CD4-positive, CD25-positive, alpha-beta regulatory T cell (primary cell): ENCODE measurements at places on chromosomes 3 and 15. TPM values are rescaled to one million over a fixed set of nuclear protein-coding genes. Genes with fewer than 3 reads are reported as not detected.

Gene CNOT10
- 33.4 TPM for total RNA-seq

Gene ZNF620
- total RNA-seq = 2.4 TPM

Gene TLR9
- total RNA-seq = 0.27 TPM

Gene WNT5A
- not detected for total RNA-seq

DNA sequence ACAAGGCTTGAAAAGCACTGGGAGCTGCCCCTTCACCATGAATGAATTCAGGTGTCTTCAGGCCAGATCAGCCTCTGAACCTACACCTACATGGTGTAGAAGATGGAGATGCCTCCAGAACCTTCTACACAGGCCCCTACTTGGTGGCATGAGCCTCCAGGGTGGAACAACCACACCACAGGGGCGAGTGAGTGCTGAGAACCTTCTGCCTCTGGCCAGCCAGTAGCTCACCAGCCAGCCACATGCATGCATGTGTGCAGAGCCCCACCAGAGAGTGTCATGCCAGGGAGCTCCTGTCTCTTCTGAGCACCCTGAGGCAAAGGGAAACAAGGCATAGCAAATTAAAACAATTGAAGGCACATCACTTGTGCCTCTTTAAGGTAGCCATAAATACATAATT is 161.8 kb upstream of the TOPAZ1 start:
- DNase-seq = no peak

GRCh38 chr15:81091889-81092558 is 42.0 kb upstream of the CFAP161 start:
- no peak for DNase-seq

DNA sequence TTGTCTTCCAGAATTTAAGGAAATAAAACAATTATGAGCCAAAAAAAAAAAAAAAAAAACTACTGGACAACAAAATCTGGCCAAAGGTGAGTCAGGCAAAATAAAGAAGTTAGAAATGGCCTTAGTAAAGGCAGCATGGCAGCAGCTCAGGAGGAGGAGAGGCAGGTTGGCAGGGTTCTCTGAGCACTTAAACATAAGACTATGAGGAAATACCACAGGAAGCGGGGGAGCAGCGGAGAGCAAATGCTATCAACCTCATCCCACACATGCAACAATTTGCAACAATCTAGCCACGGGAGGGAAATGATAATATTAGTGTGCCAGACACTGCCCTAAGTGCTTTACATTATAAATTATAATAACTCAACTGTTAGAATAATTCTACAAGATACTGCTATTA is 247.3 kb upstream of the NSMCE3 start:
- no peak for DNase-seq

DNA sequence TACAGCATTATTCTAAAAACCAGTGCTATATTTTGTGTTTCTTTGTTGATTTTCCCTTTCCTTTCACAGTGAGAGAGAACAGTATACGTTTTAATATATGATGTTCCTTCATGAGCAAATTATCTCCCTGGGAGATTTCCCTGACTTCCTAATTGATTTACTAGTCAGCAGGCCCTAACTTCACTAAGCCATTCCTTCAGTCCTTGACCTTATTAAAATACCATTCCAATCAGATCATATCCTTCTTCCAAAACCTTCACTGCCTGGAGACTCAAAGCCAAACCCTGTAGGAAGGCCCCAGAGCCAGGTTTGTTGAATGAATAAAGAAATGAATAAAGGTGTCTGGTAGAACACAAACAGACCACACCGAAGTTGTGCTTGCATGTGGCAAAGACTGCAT is 43.8 kb upstream of the ARHGEF3 start:
- no peak for DNase-seq

DNA sequence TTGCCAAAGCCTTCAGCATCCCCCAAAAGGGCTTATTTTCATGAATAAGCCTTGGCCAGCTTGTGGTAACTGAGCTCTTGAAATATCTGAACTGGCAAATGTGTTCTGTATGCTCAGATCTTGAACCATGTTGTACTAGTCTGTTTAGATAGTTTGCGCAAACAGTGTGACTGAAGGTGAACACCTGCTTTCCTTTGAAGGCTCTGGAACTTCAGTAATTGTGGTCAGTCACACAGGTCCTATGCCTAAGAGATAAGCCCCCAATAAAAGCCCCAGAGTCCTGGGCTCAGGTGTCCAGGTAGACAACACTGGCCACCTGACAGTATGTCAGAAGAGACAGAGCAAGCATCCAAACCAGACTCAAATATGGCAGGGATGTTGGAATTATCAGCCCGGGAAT is 5.4 kb downstream of the TUBGCP5 start:
- DNase-seq = no peak

- DNase-seq = no peak
Measured at GRCh38 chr3:143207338-143207961, 87.9 kb downstream of the CHST2 start.

DNA sequence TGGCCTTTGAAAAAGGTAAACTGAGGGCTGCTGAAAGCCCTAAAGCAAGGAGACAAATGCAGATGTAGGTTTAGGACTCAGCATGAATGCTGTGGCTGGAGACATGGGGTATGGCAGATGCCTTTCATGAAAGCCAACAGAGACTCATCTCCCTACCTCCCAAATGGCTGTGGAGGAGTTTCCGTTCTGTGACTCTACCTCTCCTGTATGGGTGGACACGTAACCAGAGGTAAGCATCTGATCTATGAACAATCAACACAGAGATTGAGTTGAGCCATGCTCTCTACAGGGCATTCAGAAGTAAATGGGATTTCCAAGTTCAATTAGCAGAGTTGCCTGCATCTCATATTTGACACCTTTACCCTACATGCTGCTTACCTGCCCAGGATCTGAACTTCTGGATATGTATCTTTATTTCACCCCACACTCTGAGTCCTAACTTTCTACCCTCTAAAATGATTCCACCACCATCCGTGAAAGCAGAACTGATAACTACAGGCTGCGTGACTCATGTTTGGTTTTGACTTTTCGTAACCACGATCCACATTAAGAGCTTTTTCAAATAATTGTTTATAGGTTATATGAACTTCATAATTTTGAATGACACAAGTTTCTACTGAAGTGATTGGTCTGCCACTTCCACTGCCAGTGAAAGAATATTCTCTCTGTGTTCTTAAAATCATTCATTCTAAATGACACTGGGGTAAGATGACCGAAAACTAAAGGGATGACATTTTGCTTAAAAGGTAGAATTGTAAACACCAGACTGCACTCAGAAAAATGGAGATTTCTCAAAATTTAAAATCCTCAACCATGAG is 1058.7 kb downstream of the FHIT start:
- DNase-seq = no peak

DNA sequence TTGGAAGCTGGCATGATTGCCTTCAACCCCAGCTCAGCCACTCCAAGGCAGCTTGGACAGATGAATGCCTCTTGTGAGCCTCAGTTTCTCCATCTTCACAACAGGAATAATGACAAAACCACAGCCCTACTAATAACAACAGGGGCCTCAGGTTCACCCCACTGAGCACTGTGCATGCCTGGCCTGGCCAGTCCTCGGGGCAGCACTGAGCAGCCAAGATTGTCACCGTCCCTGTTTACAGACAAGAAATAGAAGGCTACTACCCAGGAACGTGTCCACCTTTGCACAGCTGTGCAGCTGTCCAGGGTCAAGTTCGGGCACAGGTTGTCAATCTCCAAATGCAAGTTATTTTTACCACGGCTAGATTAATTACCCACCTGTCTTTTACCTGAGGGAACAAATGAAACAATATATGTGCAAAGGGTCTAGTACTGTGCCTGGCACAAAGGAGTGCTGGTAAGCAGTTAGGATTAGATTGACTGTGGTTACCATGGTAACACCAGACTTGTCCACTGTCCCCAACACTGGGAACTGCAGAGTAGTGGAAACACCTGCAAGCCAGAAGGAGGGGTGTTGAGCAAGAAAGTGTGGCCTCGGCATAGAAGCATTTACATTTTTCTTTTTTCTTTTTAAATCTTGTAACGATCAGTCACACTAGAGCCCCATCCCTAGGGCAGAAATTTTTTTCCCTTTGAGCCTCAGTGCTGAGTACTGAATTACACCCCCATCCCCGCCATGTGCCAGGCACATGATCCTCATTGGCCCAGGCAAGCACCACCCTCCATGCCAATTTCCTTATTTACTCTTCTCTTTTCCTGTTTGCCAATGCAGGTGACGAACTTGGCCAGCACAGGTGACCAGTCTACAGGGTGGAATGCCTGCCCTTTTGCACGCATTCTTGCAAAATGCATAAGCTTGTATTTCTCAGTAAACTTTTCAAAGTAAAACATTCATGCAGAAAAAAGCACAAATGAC is 66.3 kb upstream of the SLC6A6 start:
- DNase-seq = no peak

DNA sequence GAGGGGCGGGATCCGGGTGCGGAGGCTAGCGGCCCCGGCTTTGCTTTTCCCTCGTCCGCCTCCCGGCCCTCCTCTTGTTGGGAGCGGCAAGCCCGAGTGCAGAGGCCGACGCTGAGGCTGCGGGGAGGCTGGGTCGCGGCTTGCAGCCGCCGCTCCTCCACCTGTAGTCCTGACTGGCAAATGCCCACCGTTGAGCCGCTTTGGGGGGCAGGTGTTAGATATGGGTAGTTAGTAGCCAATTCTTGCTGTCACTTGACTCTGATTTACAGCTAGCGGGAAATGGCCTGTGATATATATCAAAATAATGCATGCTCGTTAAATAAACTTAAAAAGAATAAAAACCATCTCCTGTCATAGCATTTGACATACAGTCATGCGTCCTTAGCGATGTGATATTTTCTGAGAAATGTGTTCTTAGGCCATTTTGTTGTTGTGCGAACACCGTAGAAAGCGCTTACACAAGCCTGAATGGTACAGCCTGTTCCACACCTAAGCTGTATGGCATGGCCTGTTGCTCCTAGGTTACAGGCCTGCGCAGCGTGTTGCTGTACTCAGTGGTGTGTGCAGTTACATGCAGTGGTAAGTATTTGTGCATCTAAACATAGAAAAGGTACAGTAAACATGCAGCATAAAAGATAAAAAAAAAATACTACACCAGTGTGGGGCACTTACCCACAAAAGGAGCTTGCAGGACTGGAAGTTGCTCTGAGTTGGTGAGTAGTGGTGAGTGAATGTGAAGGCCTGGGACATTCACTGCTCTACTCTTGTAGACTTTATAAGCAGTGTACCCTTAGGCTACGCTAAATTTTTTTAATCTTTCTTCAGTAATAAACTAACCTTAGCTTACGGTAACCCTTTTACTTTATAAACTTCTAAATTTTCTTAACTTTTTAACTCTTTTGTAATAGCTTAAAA is 873 bp downstream of the CAPN7 start:
- DNase-seq = no peak

DNA sequence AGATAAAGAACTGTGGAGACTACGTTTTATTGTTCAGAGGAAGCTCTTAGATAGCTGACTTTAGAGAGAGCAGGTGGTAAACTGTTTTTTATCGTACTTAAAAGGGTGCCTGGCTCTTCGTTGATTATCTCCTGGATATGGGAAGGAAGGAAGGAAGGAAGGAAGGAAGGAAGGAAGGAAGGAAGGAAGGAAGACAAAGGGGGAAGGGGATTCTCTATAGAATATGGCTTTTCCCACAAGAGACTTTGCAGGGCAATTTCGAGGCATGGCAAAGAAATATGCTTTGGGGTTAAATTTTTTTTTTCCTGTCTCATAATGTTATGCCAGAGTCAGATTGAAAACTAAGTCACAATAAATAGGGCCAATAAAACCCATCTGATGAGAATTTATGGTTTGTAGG is 271.9 kb upstream of the POU1F1 start:
- no peak for DNase-seq

- DNase-seq = no peak
Measured at GRCh38 chr15:89910891-89911626, 1.7 kb downstream of the ARPIN start.

DNA sequence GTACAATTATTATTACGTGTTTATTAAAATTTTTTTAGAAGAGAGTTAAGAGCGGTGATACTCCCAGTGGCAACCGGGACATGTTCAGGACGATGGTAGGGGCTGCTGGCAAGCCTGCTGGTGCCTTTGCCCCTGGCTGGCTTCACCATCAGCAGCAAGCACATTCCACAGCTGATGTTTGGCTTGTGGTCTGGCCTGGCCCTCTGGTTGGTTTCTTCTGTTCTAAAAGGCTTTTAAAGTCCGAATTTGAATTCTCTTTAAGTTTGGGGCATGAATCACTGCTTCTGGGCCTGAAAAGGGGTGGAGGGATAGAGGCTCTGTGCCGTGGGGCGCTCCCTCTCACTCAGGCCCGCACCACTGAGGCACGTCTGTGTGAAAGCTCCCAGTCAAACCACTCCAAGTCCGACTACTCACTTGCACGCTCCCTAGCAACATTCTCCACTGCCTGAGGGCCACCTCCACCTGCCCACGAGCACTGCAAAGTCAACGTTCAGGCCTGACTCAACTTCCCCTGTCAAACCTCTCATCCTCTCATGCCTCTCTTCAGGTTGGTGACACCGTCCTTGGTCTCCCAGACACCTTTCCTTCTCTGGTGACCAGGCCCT is 10.1 kb downstream of the ITGA11 start:
- DNase-seq = no peak

DNA sequence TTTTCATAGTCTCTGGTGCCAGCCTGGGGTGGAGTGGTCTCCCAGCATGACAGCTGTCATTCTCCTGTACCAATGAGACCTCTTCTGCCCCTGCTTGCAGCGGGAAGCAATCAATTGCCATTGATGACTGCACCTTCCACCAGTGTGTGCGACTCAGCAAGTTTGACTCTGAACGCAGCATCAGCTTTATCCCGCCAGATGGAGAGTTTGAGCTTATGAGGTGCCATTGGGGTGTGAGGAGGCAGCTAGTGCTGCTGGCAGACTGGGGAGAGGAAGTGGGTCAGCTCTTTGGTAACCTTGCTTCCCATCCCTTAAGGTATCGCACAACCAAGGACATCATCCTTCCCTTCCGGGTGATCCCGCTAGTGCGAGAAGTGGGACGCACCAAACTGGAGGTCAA is 4.4 kb upstream of the ABCF3 start:
- DNase-seq = no peak

GRCh38 chr3:193872265-193872753 is 263.6 kb upstream of the HES1 start:
- no peak for DNase-seq

DNA sequence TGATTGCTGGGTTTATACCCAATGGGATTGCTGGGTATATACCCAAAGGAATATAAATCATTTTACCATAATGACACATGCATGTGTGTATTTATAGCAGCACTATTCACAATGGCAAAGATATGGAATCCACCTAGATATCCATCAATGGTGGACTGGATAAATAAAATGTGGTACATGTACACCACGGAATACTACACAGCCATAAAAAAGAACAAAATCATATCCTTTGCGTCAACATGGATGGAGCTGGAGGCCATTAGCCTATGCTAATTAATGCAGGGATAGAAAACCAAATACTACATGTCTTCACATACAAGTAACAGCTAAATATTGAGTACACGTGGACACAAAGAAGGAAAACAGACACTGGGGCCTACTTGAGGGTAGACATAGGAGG is 22.6 kb downstream of the MNS1 start:
- DNase-seq = no peak

GRCh38 chr3:131371688-131372066 is 9.9 kb upstream of the NUDT16 start:
- no peak for DNase-seq

DNA sequence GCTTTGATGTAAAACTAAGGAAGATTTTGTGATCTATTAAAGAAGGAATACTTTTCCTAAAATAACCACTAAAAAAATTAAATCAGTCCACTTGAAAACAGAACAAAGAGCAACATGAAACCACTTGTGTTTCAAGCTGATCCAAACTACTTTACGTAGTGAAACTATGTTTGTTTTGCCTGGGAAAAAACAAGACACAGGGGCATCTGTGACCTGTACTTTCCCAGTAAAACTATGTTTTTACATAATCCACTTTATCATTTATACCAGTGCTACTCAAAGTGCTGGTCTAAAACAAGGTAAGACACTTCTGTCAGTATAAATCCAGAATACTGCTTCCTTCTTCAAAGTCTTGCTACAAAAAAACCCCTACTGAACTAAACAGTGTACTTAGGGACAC is 56.7 kb downstream of the SPG11 start:
- no peak for DNase-seq
